ENCODE measurements at places on chromosomes 12 and 14.

- DNase-seq = no peak
Measured at GRCh38 chr12:24705741-24706358, 243.1 kb downstream of the BCAT1 start.

DNA sequence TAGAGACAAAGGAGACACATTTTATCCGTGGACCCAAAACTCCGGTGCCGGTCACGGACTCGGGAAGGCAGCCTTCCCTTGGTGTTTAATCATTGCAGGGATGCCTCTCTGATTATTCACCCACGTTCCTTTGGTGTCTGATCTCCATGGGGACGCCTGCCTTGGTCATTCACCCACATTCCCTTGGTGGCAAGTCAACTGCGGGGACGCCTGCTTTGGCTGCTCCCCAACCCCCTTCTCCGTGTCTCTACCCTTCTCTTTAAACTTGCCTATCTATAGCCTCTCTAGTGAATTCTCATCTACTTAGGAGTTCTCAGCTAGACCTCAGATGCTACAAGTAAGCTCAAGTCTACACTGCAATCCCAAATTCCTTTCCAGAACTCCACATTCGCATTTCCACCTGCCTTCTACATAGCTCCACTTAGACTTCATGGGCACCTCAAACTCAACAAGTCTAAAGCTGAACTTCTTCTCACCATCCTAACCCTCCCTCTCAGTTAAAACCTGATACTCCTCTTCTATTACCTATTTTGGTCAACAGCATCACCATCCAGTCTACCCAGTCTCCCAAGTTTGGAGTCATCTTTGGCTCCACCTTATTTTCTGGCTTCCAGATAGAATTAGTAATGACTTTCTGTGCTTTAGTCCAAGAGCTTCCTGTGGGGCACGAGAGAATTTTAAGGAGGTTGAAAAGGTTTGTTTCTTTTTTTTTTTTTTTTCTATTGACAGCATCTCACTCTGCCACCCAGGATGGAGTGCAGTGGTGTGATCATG, 14.4 kb downstream of the SPTLC2 start:
- no peak for DNase-seq

GRCh38 chr14:84234281-84234680, 1295.7 kb upstream of the FLRT2 start:
- DNase-seq = no peak

DNA sequence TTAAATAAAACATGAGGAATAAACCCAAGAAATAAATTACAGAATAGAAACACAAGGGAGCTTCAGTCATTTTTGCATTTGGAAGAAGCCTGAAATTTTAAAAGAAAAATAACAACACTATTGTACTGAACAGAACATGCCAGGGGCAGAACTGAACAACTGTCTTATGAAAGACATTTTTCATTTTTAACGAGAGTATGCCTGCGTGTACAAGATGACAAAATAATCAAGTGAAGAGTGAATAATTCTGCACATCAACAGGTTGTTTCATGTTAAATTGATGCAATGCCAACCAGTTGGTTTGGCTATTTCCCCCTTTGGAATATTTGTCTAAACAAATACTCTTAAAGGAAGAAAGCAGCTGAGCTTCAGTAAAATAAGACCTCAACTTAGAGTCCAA, 103.3 kb upstream of the BTG1 start:
- no peak for DNase-seq

DNA sequence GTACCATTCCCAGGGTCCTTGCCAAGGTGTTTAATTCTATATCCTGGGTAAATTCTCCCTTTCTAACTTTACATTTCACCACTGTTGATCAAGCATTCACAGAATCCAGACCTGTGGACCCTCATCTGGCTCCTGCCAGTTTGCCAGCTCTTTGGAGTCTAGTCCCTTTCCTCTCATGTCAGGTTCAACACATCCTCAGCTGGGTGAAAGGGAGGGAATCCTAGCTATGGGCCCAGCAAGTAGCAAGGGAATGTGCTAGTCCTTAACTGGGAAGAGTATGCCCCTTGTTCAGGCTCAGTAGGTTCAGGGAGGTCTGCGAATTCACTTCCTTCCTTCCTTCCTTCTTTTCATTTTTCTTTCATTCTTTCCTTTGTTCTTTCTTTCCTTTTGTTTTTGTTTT, 38.2 kb upstream of the HMGA2 start:
- no peak for DNase-seq

DNA sequence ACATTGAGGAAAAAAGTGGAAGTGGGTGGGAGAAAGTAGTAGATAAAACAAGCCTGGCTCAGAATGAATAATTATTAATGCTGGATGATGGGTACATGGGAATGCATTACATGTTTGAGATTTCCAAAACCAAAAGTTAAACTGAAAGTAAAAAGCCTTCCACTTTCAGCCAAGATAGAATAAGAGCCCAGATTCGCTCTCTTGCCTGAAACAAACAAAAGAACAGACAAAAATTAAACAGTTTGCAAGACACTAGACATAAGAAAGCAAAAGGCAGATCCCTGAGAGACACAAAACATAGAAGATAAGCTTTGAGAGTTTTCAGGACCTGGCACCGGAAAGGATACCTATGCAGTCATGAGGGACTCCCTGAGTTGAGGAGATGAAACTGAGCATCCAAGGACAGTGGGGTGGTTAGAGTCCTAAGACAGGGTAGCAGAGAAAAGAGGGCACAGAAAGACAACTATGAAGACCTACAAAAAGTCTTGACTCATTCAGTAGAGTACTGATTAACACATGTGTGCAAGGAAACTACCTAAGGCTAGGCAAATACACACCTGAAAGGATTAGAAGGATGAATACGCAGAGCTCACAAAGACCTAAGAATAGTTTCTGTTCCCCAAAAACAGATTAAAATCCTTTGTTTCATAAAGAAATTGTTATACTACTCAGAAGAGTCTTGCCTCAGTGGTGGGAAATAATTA, 54.1 kb downstream of the CEP83 start:
- no peak for DNase-seq

DNA sequence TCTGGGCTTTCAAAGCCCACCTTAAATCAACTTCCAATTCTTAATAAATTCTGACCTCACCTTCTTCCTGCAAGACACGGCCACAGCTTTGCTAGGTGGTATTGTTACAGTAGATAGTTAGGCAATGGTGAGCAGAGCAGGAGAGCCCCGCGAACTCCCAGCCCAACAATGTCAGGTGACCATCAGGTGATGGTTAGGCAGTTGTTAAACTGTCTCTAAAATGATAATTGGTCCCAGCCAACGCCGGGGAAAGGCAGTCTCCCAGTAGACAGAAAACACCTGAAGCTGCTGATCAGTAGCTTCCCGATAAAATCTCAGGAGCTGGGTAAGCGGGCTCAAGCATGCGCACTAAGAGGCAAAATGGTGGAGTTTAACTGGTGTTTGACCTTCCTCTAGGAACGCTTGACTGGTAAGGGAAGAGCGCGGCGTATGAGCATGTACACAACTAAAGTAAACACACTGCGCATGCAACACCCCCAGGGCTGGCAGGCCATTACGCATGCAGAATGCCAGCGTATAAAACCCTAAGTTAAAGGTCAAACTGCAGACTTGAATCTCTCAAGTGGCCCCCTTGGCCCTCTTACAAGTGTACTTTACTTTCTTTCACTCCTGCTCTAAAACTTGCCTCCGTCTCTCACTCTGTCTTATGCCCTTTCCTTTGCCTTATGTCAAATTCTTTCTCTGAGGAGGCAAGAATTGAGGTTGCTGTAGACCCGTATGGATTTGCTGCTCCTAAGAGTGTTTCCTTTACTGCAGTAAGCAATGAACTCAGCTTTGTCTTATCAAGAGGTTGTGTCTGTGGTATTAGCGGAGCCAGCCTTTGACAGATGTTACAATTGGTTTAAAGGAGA, 113.5 kb downstream of the C12orf75 start:
- peak; percentile 13 for DNase-seq

DNA sequence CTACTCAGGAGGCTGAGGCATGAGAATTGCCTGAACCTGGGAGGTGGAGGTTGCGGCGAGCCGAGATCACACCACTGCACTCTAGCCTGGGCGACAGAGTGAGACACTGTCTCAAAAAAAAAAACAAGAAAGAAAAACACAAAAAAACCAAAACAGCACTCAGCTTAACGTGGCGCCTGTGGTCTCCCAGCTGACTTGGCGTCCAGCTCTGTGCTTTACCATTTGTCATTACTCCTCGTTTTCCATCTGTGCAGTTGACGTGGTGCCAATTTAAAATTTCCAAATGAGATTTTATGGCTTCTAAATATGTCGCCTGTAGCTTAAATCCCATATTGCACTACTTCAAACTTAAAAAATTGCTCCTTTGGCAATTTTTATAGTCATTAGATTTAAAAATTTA, 2.0 kb downstream of the MGP start:
- DNase-seq = no peak

DNA sequence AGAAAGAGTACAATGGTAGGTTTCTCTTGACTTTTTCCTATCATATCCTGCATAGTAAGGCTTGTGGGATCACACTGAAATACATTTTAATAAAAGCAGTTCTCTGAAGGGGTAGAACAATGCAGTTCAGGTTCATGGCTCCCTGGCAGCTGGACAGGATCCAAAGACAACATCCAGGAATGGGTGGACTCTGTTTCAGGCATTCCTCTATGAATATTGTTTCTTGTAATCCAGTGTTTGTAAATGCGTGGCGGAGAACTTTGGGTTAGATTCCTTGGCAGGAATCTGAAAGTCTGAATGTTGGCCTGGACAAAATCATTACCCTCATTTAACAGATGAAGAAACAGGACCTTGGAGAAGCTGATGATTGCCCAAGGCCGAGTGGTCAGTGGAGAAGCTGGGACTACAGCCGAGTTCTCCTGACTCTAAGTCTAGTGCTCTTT, 43.5 kb downstream of the SYNE2 start:
- DNase-seq = no peak

DNA sequence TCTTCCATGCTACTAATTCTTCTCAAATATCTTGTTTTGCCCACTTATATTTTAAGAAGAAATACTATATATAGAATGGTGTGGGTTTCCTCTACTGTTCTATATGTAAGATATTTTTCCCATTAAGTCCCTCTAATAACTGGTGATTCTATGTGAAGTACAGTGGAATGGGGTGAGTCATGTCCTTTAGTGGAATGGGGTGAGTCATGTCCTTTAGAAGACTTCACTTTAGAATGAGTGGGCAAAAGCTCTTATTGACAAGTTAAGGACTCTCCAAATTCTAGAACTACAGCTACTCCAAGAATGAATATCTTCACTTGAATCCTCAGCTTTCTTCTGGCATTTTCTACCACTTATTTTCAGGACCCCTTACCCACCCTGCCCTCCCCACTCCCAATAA, 349.9 kb downstream of the ETNK1 start:
- DNase-seq = no peak

DNA sequence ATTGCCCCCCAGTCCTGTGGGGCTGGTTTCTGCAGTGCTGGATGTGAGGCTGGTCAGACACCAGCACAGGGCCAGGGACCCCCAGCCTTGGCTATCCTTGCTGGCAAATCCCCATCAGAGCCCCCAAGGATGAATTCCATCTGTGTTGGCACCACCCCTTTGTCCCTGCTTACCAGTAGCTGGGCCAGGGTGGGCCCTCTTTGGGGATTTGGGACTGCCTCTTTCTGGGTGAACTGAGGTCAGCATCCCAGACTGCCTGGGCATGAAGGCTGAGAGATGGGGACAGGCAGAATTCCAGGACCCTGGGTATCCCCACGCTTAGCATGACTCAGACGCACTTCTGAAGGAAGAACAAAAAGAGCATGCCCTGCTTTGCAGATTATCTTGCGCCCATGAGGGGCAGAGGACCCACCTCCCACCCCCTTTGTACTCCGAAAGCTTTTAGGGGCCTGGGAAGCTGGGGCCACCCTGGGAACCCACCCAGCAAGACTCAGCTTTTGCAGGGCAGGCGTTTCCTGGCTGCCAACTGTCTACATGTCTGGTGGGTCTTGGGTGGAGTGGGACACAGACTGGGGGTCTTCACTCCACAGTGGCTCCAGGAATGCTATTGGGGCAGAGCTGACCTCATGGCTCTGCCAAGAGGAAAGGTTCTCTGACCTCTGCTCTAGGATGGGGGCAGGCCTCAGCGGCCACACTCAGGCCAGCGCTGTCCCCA, 26.8 kb downstream of the RFLNA start:
- DNase-seq = no peak

DNA sequence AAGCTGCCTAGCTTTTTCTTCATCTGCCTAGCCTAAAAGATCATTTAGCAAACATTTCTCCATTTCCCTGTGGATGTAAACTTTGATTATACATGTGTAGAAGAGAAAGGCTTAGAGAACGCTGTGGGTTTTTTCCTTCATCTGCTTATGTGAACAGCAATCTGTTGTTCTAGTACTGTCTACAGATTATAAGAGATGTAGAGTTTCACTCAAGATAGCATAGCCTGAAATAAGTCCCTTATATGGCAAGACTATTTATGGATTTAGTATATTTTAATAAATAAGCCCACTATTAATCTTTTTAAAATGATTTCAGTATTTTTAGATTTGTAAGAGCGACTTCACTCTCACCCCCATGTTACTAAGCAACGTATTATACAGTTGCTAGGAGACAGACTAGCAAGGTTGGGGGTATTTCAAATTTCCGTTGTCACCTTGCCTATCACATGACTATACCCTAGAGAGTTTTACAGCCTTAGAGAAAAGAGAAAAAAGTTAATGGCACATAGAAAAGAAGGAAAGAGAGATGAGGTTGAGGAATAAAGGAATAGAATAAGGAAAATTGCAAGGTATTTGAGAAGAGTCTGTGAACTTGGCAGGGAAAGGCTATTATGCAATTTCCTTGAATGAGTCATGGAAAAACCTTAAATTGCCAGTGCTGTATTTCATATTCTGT, 12.2 kb upstream of the TUBA1A start:
- peak; percentile 97 for DNase-seq

DNA sequence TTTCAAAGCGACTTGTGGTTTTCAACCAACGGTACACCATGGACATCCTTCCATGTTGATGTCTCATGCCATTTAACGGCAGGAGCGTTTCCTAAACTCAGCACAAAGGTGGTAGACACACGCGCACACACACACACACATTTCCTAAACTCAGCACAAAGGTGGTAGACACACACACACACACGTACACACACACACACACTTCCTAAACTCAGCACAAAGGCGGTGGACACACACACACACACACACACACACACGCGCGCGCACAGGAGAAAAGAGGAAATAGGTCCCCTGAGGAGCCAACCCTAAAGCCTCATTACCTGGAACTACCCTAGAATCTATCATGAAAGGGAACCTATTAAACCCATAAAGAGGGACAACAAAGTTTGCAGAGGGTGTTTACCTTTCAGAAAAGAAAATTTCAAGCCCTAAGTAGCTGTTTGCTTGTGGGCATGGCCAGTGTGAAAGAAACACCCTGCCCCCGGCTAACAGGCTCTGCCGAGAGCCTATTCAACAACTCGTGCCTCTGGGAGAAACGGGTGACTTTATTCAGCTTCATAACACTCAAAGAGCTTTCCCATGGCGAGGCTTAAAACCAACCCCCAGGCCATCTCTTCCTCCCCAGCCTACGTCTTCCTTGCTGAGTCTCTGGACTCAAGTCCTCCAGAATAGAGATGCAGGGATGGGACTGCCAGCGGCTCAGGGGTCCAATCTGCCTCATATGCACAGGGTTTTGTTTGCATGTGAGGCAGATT, 31.8 kb downstream of the SLC8B1 start:
- peak; percentile 45 for DNase-seq

Measured in NCI-H1417 (cell line).